ENCODE measurements at places on chromosomes 12 and 14.

DNA sequence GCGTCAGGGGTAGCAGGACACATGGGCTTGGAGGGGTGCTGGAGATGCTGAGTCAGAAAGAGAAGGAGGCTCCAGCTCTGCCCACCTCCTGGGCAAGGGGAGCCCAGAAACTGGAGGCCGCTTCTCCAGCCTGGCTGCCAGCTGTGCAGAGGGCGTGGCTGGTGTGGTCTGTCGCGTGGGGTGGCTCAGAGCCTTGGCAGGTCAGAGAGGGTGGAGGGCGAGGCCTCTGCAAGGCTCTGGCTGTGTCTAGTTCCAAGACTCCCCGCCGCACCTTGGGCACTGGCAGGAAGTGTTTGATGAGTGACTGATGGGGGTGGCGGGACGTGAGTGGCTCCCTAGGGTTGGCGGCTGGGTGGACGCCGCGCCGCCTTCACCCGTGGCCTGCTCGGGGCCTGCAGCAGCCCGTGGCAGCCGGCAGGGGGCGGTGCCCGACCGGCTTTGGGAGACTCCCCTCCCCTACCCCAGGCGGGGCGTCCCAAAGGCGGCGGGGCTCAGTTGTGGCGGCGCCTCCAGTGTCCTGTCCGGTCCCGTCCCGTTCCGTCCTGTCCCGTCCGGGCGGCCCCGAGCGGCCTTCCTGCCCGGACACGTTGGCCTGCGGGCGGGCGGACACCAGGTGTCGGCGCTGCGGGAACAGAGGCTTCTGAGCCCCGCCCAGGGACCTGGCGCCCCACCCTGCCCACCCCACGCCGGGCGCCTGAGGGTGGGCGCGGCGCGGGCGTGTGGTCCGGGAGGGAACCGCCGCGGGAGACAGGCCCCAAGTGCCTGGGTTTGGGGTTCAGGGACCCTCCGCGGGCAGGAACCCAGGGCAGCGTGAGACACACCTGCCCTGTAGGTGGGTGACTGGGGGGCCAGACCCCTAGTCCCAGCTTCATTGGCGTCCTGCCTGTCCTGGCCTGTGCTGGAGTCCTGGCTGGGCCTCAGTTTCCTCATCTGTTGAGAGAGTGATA is 39.7 kb downstream of the KRT80 start:
- peak; percentile 78 for DNase-seq

DNA sequence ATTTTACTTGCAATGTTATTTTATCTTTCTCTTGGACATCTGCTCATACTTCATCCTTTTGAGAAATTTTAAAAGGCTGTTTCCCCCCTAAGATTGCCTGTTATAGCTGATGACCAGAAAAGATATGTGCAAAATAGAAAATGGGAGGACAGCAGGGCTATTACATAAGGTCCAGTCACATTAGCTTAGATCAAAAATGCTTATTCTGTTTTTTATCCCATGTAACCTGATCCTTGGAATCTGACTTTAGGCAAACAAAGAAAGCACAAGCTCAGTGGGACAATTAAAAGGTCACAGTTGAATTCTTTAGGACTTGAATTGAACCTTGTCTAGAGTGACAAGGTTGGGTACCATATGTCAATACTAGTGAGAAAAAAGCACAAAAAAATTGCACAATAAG is 65.1 kb upstream of the TRHDE start:
- no peak for DNase-seq

GRCh38 chr14:98501335-98501734 is 770.7 kb downstream of the BCL11B start:
- DNase-seq, result no peak

DNA sequence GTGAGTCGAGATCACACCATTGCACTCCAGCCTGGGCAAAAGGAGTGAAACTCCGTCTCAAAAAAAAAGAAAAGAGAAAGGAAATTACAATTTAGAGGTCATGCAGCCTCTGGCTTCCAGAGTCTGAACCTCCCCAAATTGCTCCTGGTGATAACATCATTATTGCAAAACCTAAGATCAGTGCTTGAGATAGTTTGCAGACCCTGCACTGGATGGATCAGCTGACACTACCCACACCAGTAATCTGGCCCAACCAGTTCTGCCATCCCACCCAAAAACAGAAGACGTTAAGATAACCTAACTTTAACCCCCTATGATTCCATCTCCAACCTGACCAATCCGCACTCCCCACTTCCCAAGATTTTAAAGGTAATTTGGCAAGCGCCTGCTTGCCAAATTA is 353.7 kb upstream of the DIO2 start:
- DNase-seq, result no peak

DNA sequence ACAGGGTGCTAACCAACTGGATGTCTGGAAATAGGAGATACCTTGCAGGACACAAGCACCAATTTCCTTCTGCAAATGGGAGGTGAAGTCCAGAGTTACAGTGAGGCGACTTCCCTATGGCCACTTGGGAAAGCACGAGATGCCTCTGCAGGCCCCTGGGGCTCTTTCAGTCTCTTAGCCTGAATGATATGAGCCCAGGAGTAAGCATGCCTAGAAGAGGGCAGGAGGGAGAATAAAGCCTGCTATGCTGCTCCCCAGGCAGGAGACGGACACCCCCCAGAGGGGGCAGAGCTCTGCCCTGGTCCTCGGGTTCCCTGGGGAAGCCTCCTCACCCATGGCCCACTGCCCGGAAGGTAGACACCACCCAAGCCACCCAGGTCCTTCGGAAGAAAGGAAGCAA is 105.1 kb downstream of the GCH1 start:
- no peak for DNase-seq

Measured in BE2C (cell line).